ENCODE measurements at places on chromosomes 1 and 21.

GRCh38 chr1:40906781-40907400, 44.7 kb upstream of the CITED4 start:
- DNase-seq = no peak

- DNase-seq = peak; percentile 94
These were observed 338 bp upstream of the TOR1AIP1 start for GRCh38 chr1:179881642-179882252.

GRCh38 chr1:28176492-28177470, at the start of gene PTAFR:
PTAFR (minus strand) TSS chr1:28176690; CDS start chr1:28151021, 25,669 bp downstream.
- DNase-seq = no peak

GRCh38 chr1:4599951-4600481, 54.4 kb upstream of the AJAP1 start:
- no peak for DNase-seq

DNA sequence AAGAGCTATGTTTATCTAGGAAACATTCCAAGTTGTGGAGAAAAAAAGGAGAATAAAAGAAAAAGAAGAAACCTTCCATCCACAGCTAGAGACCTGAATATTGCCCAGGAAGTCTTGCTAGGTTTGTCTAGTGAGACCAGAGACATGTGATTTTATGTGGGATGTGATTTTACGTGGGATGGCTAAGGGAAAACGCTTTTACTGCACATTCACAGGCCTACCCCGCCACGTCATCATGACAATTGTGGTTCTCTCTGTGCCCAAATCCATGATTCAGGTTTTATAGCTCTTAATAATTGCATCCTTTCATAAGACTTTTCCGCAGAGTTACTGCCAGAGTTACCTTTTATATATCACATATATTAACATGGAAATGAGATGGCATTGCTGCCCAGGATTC, 86.4 kb upstream of the SSX2IP start:
- DNase-seq = no peak

DNA sequence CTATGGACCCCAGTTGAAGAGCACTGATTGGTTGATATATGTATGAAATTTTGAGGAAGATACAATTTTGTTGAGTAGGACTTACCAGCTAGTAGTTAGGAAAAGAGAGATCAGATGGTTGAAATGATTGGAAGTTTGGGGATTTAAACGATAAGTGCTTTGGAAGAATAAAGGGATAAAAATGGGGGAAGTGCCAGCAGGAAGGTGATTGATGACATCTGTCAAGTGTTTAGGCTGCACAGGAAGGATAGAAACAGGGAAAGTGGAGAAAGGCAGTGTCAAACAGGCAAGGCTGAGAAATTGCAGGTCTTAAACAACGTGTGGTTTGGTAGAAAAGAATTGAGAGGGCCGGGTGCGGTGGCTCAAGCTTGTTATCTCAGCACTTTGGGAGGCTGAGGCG, 22.3 kb downstream of the PDC start:
- DNase-seq = no peak

GRCh38 chr1:110409316-110409715, 1.8 kb upstream of the LAMTOR5 start:
- DNase-seq = no peak

DNA sequence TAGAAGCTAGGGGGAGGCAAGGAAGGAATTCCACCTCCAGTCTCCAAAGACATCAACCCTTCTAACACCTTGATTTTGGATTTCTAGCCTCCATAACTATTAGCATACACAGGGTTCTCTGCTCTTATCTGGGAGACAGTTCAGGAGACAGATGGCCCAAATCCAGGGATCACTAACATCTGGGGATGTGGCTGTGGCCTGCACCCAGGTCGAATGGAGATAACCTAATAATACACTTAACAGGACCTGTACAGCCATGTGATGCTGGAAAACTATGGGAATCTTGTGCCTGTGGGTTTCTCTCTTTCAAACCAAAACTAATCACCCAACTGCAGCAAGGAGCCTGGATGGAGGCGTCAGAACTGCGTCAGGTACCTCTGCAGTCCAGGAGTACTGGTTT, 47.6 kb downstream of the KIAA0319L start:
- no peak for DNase-seq

DNA sequence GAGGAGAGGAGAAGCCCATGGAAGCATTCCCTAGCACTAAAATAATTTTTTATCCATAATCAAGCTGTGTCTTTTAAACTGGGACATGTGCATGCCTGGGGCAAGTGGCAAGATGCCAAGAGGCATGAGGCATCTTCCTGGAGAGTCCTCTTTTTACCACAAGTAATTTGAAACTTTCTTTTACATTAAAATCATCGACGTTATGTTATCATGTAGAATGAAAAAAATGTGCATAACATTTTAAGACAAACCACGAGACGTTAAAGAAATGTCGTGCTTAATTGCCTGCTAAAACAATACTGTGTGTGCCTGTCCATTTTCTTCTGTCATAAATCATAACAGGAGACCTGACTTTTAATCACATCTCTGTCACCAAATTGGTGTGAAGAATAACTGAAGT, 1.5 kb downstream of the STYXL2 start:
- peak; percentile 89 for DNase-seq

- DNase-seq = no peak
These were observed 1770.6 kb downstream of the PLA2G4A start for GRCh38 chr1:188599313-188599712.

DNA sequence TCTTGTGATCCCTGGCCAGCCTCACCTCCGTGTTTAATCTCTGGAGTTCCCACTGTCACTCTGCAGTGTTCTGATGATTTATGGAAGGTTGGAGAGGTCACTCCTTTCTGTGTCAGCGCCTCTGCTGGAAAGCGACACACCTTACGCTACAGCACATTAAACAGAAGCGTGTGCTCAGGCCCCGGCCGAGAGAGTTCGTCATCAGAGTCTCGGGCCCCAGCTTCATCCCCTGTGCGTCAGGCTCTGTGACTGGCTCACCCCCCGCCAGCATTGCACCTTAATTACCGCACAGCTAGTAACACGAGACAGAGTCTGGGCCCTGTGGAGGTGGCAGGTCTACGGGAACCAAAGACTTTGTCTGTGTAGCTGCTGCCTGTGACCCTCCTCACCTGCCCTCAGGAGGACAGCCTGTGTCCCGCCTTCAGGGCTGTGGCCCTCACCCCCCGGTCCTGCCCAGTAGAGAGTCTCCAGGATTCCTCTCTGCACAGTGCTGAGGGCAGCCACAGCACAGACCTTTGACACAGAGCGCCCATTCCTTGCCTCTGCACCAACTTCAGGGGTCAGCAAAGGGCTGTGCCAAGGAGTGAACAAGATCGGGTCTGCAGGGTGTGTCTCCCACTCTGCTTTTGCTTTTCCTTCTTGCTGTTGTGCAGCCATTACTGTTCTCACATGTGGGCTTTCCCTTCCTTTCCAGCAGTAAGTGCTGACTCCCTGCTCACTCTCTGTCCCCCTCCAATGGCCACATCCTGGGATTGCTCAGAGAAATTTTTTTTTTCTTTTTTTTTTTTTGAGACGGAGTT, 157.6 kb downstream of the PGBD5 start:
- DNase-seq = peak; percentile 76

DNA sequence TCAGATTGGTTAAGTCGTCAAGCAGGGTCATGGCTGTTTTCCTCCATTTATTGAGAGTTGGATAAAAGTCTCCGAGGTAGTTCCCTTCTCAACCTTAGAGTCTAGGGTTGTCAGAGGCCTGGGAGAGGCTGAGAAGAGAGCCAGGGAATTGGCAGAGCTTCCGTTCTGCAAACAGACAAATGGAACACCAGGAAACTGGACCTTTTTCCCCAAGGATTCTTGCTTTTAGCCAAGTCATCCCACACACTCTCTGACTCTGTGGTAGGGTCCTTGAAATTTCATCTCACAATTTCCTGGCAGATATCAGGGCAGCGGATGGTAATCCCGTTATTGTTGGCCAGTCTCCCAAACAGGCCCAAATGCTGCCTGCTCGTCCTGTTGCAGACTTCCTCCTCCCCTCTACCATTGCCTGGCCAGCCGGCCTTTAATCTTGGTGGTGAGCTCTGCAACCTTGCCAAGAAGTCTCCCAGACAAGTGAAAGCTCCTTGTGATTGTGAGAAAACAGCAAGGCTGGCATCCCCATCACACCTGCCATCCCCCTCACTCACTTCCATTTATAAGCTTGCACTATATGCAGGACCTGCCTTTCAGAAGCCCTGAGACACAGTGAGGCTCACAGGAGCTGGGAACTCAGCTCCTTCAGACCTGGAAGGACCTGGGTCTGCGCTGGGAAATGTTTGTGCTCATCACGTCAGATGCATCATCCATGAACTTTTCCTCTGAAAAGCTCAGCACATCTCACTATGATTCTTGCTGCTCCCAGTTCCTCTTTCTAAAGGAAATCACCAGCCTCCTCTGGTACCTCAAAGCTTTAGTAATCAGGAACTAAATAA, 13.7 kb upstream of the SRP9 start:
- peak; percentile 52 for DNase-seq

DNA sequence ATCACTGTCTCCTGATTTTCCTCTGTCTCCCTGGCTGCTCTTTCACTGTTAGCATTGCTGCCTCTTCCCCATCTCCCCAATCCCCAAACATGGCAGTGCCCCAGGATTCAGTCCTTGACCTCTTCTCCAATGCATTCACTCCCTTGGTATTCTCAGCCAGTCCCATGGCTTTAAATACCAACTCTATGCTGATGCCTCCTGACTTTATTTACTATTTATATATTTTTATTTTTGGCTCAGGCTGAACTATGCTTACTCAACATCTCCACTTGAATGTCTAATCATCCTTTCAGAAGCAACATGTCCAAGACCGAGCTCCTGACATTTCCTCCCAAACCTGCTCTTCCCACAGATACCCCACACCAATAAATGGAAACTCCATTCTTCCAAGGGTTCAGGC, 26.3 kb downstream of the NMNAT2 start:
- no peak for DNase-seq

All from iris pigment epithelial cell (primary cell).